IMR-90 (cell line): ENCODE measurements at places on chromosomes 16 and 17.
A peak's percentile ranks its signal among the peaks of the same experiment; 100 is the strongest.

- DNase-seq: no peak
Observed at GRCh38 chr17:32116937-32117336, 25.4 kb upstream of the RHOT1 start.

- no peak for DNase-seq
Observed at GRCh38 chr17:17944743-17945142, 27.5 kb downstream of the TOM1L2 start.

DNA sequence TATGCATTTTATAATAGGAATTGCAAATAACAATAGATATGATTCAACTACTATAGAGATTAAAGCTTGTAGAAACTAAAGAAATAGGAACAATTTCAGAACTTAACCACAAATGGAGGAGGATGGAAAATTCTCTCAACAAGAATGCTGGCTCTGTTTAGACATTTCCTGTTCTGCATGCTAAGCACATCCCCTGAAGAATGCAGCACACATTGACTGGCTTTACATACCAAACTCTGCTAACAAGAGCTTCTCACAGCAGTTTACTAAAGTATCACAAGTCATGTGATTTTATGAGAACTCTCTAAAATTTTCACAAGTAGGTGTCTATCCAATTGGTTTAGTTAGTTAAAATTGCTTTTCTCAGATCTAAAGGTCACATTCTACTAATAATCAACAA, 85.2 kb downstream of the SPAG9 start:
- peak; percentile 91 for DNase-seq

GRCh38 chr17:61551255-61551742, 39.7 kb downstream of the NACA2 start:
- DNase-seq: peak; percentile 67

DNA sequence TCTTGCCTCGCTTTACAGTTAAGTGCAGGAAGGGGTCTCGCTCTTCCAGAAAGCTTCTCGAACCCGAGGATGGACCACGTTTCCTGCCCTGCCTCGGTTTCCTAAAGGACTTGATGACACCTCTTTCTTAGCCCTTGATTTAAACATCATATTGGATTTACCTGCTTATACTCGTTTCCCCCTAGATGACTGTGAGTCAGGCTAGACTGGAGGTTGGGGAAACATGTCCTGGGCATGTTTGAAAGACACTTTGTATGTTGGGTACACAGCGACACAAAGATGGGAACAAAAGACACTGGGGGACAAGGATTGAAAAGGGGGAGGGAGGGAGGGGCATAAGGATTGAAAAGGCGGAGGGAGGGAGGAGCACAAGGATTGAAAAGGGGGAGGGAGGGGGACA, 30.0 kb downstream of the SDK2 start:
- no peak for DNase-seq

GRCh38 chr16:84714028-84714427, 14.2 kb downstream of the USP10 start:
- no peak for DNase-seq
